ENCODE measurements at places on chromosomes 5 and 9.

DNA sequence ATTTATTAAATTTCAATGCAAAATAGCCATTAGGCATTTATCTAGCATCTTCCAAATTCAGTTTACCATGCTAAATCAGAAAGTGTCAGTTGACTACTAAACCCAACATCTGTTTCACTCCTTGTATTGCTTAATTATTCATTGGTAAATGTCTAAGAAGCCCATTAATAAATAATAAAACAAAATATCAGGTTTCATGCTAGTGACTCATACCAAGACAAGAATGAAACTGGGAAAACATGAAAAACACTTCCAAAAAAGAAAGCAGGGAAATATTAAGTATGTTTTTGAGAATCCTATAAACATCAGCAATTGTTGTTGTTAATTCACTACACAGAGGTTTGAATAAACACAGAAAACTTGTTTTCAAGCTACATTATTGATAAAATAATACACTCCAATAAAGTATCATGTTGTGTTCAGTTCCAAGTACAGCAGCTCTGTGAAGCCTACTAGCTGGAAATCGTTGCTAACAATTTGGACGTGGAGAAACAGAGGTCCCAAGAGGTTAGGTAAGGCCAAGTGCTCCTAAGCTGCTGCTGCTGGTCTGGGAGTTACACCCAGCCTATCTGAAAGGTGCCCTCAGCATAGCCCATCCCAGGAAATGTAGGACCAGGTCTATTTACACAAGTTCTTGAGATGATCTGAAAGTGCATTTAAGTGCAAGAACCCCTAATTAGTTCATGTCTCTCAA, 78.8 kb downstream of the GNAQ start:
- no peak for DNase-seq

- DNase-seq, result no peak
Measured at GRCh38 chr9:95826183-95826838, 49.2 kb upstream of the ERCC6L2 start.

DNA sequence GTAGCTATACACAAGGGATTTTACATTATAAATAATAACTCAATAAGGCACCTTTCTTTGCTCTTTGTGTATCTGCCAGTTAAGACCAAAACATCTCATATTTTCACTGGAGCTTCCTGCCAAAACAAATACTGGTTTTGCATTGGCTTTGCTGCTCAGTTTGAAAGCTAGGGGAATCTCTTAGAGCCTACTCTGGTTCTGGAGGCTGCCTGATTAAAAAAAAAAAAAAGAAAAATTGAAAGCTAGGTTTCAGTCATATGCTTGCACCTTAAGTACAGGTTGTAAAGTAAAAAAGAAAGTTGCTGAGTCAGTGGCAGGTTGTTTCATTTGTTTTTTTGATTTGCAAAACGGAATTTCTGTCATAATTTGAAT, 2.3 kb downstream of the DENND4C start:
- no peak for DNase-seq

DNA sequence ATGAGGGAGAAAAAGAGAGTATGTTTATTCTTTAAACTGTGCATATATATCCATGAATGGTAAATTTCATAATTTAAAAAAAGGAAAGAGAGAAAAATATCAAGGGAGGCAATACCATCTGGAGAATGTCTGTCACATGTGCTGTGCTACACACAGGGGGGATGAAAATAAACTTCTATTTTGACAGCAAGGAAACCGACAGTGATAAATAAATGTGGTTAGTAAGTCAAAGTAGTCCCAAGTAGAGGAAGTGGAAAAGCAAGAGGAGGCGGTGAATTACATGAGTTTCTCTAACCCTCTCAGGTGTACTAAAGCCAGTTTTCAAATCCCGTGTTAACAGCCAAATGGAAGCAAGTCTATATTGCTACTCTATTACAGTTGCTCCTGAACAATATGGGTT, 83.3 kb downstream of the ICE1 start:
- no peak for DNase-seq

DNA sequence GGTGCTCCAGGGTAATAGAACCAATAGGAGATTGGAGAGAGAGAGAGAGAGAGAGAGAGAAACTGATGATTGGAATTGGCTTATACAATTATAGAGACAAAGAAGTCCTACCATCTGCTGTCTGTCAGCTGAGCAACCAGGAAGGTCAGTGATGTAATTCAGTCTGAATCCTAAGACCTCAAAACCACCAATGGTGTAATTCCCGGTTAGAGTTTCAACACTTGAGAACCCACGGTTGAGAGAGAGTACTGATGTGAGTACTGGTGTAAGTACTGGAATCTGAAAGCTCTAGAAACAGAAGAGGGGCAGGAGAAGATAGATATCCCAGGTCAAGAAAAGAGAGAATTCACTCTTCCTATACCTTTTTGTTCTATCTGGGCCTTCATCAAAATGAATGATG, 775.8 kb downstream of the EFNA5 start:
- no peak for DNase-seq

DNA sequence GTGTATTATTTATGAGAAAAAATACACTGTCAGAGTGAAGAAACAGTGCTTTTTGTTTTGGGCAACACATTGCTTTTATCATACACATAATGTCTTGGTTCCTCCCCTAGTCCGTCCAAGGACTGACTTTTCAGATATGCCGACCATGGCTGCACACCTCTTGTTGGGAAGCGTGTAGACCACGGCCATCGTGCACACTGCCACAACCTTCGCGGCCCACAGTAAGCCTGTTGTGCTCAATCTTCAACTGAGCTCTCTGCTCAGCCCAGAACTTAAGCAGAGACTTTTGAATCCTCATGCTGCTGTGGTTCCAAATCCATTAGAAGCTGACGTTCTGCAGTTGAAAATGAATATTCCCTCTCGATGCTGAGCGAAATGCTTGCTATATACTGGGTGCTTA, 157.6 kb upstream of the IRX2 start:
- no peak for DNase-seq

DNA sequence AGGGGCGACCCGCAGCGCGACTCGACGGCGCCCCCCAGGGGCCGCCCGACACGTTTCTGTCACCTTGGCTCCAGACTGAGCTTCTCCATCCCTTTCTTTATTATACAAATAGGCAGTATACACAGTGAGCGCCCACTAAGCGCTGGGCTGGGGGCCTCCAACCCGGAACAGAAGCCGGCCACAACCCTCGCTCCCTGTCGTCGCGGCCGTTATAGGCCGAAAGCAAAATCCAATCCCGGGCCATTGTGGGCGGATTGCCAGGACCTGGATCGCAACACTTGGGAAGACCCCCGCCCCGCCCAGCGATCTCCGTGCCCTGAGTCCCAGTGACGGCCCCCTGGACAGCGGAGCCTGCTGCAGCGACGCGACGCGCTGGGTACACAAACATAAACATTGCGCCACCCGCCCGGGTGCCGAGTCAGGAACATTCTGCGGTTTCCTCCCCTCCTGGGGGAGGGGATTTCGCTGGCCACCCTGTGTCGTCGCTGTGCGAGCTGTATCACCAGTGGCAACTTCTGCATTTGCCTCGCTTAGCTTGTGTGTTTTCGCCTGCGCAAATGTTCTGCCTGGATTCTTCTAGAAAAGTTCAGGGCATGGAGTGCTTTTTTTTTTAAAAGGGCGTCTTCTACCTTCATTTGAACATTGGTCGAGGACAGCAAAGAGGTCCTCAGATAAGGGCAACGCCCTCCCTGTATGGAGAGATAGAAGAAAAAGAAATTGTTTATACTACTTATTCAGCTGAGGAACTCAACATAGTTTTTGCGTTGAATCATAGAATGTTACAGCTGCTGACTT, 1.3 kb upstream of the DUSP1 start:
- DNase-seq, result peak; percentile 38

DNA sequence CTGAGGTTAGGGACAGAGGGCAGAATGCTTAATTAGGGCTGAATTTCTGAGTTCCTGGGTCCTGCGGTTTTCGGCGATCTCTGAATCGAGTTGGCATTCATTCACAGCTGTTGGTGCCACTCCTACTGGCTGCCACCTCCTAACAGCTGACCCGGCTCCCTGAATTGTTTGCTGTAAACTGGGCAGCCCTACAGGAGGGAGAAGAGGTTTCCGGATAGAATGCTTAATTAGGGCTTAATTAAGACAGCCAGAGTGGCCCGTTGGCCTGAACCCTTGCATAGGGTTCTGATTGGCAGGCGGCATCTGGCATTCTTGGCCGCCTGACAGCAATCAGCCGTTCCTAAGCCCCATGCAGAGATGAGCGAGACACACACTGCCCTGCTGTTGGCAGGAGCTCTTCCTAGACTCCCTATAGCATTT, 25.7 kb downstream of the FRMPD1 start:
- peak; percentile 86 for DNase-seq

- no peak for DNase-seq
Measured at GRCh38 chr9:137650779-137651178, 32.0 kb downstream of the EHMT1 start.

DNA sequence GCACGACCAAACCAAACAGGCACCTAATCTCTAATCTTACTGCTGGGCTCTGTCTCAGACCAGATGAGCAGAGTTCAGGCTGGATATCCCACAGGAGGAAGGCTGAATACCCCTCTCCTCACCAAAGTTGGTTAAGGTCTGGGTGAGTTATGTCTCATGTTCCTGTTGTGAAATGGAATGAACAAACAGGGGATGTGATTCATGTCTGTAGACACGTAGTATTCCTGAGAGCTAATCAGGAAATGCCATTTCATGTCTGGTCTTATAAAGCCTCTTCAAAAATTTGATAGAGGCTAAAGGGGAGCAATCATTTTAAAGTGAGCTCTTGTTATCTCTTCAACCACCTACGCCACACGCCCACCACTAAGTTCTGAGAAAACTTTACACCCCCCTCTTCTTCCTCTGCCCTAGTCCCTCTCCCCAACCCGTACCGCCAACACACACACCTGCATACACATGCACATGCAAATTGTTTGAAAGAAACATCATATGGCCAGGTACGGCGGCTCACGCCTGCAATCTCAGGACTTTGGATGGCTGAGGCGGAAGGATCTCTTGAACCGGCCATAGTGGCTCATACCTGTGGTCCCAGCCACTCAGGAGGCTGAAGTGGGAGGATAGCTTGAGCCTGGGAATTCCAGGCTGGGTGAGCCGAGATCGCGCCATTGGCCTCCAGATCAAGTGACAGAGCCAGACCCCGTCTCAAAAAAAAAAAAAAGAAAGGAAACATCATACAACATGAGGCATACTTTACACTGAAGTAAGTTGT, 69.8 kb upstream of the RAI14 start:
- no peak for DNase-seq

- DNase-seq, result no peak
Measured at GRCh38 chr9:132211570-132211969, 49.7 kb downstream of the NTNG2 start.

- no peak for DNase-seq
Measured at GRCh38 chr5:67941614-67942401, 273.7 kb upstream of the PIK3R1 start.

GRCh38 chr9:27336126-27336525, 39.2 kb upstream of the EQTN start:
- no peak for DNase-seq

DNA sequence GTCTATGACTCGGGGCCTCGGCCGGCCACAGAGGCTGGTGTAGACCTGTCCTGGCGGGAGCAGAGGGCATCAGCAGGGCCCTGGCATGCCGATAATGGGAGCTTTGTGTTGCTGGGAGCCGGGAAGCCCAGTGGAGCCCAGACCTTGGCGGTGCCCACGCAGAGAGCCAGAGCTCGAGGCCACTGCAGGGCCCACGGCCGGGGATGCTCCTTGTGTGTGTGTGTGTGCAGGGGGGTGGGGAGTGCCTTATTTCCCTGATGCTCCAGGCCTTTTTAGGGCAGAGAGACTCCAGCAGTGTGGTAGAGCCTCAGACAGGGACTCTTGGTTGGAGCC, 5.4 kb upstream of the SLC6A18 start:
- DNase-seq, result no peak

GRCh38 chr5:97131139-97131710, 11.2 kb downstream of the LIX1 start:
- no peak for DNase-seq

GRCh38 chr5:178280631-178281030, 48.0 kb upstream of the PHYKPL start:
- DNase-seq, result no peak

- no peak for DNase-seq
Measured at GRCh38 chr9:70285246-70285645, 26.5 kb downstream of the SMC5 start.

DNA sequence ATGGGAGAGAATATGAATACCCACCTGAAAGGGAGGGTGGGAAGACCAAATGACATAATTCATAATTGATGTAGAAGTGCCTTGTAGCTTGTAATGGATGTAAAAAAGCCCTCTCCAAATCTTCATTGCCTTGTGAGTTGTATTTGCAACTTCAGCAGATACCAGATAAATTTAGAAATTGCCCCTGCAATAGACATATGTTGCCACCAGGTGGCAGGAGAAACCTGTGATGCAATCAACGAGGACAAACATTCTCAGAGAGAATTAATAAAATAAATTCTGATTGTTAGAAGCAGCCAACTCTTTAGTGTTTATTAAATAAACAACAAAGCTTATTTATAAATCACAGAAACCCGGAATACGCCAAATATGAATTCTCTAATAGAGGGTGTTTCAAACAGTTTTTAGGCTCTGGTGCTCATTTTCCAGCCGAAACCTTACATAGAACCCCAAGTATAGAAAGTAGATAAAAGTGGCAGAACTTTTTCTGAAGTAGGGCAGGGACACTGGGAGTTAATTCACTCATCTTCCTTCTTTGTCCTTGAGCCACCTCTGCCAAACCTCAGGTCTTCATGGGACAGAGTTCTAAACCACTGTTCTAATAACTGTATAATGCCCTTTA, 147.8 kb downstream of the TMEM38B start:
- DNase-seq, result peak; percentile 34

DNA sequence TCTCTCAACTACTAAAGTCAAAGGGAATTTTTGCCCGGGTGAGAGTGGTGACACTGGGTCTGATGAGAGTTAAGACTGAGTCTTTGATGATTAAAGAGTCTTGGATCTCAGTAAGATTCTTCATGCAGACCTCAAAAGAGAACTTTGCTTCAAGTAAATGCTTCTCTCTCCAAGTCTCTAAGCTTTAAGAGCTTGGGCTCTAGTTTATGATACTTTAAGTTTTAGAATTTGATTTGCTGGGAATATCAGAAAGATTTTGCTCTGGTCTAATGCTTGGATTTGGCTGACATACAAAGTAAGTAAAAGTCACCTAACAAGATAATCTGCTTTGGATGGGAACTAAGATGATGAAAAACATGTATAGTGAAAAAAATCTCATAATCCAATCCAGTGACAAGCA, 566.3 kb downstream of the MAT2B start:
- no peak for DNase-seq

GRCh38 chr5:124642151-124642550, 104.3 kb downstream of the ZNF608 start:
- no peak for DNase-seq

GRCh38 chr9:114916481-114916880, 13.9 kb downstream of the TNFSF8 start:
- DNase-seq, result no peak

- DNase-seq, result no peak
Measured at GRCh38 chr9:125789196-125789595, 42.0 kb downstream of the PBX3 start.

DNA sequence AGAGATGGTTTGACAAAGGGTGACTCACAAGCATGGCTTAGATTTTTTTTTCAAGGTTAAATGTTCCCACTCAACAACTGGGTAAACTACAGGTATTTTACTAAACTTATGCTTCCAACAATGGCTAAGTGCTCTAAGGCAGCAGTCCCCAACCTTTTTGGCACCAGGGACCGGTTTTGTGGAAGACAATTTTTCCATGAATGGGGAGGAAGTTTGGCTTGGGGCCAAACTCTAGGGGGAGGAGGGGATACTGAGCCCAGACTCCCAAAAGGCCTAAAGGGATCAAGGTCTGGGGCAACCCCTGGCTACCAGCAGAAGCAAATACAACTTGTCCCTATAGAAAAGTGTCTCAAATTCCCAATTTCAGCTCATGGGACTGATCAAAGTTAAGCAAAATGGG, 32.0 kb upstream of the HSD17B3 start:
- no peak for DNase-seq

GRCh38 chr5:41465493-41466171, 44.8 kb downstream of the PLCXD3 start:
- DNase-seq, result no peak
